Activated T-cell treated with anti-CD3 and anti-CD28 coated beads, Interleukin-2, amount 50 U/mL, for 72 hours (primary cell): ENCODE measurements at places on chromosomes 4 and X. TPM values are rescaled to one million over a fixed set of nuclear protein-coding genes. Genes with fewer than 3 reads are reported as not detected.

- peak overlapping the region; percentile 93 for H3K27ac ChIP-seq
- peaks cover 22% of the 10 kb centered on the region for H3K36me3 ChIP-seq
- DNase-seq, result no peak
Measured at GRCh38 chrX:24023972-24024669, 2.9 kb downstream of the KLHL15 start.

GRCh38 chr4:75950213-75950815 lies 9.5 kb upstream of the NAAA start:
- H3K27ac ChIP-seq, result no peak overlapping the region
- no peaks in the 10 kb centered on the region for H3K27me3 ChIP-seq
- H3K36me3 ChIP-seq, result peaks cover 8% of the 10 kb centered on the region
- H3K4me1 ChIP-seq, result no peaks in the 10 kb centered on the region

- peak overlapping the region; percentile 25 for H3K27ac ChIP-seq
- H3K36me3 ChIP-seq, result peaks cover 2% of the 10 kb centered on the region
- H3K4me1 ChIP-seq, result peaks cover 12% of the 10 kb centered on the region
- DNase-seq, result peak; percentile 32
Measured at GRCh38 chrX:103919270-103919637, 43.2 kb upstream of the TMSB15B start.

DNA sequence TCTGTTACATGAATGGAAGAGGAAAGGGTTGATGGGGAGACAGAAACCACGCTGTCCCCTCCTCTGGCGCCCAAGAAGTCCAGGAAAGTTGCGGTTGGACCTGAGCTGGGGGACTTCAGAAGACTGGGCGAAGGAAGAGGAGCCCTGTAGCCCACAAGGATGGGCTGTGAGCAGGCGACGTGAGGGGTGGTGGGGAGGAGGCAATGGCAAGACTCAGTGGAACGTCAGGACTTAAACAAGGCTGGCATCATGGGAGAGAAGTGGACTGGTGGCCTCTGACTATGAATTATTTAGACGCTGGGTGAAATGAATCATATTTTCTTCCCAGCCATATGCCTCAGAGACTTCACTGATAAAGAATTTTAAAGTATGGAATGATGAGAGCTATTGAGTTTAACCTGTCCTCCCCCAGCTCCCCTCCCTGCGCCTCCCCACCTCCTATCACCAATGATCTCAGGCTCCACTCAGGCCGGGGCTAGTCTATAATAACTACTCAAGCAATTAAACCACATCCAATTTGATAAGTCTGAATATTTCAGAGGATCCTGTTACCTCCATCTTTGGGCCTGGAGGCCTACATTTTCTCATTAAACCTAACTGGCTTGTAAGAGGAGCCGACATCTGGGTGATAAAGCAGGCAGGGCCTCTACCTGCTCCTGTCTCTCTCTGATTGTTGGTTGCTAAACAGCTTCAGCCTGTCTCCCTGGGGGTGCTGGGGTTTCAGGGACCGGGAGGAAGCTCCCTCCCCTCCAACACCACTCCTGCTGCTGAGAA lies 63.6 kb downstream of the SMIM20 start:
- DNase-seq, result no peak
- H3K4me1 ChIP-seq, result no peaks in the 10 kb centered on the region
- no peaks in the 10 kb centered on the region for H3K36me3 ChIP-seq
- H3K4me3 ChIP-seq, result no peak overlapping the region

Gene ETDA
- total RNA-seq, result not detected

Gene SATL1
- not detected for total RNA-seq
